ENCODE measurements at places on chromosomes 16 and 17. TPM values are rescaled to one million over a fixed set of nuclear protein-coding genes. Genes with fewer than 3 reads are reported as not detected.

Gene BICDL2
- 0.23 TPM for total RNA-seq

Gene TPSG1
- not detected for total RNA-seq

Gene HOXB13
- total RNA-seq: not detected

Gene KCNJ18
- not detected for total RNA-seq

Data from MCF 10A (cell line).